ENCODE measurements at places on chromosomes 2 and 18.

DNA sequence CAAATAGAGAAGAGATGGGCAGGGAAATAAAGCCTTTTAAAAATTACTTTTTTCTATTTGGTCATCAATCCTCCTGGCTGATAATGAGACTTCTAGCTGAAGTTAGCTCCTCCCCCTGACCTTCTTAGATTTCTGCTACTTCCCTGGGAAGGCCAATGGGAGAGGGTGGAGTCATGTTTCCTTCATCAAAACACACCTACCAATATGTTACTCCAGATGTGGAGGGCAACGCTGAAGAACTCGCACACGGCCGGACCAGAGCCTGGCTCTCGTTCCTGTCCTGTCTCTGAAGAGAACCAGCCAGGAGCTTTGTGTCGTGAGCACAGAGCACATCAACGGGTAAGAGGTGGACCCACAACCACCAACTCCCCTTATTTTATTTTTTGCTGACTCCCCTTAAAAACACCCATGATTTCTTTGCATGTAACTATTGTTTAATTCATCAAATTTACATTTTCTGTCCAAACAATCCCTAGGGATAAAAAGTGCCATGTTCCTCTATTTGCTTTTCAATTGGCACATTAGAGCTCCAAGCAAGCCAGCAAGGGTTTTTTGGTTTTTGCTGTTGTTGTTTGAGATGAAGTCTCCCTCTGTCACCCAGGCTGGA is 94.9 kb downstream of the ADD2 start:
- no peak for DNase-seq

DNA sequence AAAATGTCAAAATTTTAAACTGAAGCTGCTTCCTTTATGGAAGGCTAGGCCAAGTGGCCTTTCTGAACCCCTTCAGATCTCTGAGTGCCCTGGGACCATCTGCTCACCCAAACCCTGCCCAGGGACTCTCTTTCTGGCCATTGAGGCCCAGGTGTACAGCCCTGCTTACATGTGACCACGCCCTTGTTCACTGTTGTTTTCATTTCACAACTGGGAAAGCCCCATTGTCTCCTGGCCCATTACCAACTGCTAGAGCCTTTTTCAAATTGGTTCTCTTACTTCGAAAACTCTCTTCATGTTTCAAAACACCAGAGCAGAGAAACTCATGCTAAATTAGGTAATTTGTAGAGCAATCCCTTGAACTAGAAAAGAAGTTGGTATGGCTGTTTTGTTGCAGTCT is 219.5 kb upstream of the TANK start:
- DNase-seq: no peak

DNA sequence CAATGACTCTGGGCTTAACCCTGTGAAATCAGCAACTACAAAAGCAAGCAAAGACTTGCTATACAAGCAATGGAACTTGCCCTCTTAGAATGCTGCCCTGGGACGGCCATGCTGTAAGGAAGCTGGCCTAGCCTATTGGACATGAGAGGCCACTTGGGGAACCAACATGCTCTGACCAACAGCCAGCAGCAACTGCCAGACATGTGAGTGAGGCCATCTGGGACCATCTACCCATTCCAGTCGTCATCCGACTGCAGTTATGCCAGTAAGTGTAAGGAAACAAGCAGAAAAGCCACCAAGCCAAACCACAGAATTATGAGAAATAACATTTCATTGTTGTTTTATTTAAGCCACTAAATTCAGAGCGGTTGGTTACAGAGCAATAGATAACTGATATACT is 40.9 kb downstream of the CLASP1 start:
- no peak for DNase-seq

GRCh38 chr2:229530434-229530833 is 183.9 kb downstream of the DNER start:
- no peak for DNase-seq

GRCh38 chr2:218081063-218081462 is 12.0 kb downstream of the RUFY4 start:
- DNase-seq: no peak

DNA sequence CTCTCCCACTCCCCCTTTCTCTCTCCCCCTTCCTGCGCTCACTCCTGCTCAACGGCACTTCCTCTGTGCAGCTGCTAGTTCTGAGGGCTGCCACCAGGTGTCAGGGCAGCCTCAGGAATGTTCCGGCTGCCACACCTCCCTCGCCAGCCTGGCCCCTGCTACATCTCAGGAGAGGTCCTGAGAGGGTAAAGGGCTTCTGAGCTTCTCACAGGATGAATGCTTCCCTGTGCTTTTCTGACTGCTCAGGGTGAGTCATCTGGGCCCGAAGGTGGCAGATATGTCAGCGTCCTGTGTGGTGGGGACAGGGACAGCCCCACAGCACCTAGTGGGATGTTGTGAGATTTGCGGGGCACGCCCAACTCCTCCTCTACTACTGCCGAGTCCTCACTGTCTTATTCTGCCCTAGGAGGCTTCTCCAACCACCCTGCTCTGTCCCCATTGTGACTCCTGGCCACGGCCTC is 49.0 kb downstream of the PLEKHB2 start:
- DNase-seq: peak; percentile 20

DNA sequence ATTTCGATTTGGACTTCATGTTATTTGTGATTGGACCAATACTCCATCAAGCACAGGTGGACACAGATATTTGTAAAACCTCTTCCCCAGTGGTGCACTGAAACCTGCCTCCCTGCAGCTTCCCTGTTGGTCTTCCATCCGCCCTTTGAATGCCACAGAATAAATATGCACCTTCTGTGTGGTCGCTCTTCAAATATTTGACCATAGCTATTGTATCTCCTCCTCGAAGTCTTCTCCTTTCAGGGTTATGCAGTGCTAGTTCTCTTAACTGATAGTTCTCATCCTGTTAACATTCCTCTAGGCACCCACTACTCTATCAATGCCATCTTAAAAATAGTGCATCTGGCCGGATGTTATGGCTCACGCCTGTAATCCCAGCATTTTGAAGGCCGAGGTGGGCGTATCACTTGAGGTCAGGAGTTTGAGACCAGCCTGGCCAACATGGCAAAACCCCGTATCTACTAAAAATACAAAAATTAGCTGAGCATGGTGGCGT is 12.5 kb downstream of the SPATS2L start:
- no peak for DNase-seq

DNA sequence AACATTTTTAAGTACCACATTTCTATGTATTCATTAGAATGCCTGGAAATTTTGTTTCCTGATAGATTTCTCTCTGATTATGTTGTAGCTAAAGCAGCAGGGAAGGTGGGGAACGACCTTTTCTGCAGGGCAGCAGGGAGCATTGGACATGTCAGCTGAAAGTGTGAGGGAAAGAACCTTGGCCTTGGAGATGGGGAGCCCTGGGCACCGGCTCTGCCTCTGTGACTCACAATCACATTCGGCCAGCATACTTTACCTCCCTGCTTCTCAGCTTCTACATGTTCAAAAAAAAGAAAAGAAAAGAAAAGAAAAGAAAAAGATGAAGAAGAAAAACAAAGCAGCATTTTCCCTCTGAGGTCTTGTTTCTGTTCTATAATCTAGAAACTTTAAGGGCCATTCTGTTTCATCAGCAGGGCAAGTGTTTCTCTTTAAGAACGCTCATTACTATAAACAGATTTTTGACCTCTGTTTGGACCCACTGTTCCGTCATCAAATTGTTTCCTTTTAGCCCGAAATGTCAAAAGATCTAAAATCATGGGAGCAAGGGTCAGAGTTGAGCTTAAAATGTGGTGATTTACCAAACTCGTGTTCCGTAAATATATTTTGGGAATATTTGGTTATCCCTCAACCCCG is 27.9 kb downstream of the SETBP1 start:
- peak; percentile 41 for DNase-seq

- DNase-seq: no peak
Observed at GRCh38 chr2:160606341-160606740, 112.7 kb upstream of the RBMS1 start.

DNA sequence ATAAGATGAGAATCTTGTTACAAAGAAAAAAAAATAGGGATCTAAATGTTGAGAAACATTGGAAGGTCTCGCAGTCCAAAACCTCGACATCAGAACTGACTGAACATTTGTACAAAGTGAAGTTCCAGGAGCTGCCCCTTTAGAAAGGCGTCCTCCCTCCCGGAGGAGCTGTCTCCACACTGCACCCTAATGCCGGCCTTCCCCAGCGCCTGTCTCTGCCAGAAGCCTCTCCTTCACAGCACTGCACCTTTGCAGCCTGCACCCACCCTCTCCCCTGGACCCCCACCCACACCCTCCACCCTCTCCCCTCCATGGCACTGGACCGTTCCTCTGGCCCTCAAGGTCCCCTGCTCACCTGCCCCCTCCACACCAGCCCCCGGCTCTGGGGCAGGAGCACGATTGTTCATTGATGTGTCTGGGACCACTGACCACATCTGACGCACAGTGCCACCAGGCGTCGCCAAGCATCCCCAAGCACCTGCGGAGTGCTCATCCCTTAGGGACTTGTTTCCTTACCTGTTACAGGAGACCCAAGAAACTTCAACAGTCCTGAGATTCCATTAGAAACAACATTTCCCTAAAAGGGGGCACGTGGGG is 90.3 kb upstream of the SNTG2 start:
- no peak for DNase-seq

DNA sequence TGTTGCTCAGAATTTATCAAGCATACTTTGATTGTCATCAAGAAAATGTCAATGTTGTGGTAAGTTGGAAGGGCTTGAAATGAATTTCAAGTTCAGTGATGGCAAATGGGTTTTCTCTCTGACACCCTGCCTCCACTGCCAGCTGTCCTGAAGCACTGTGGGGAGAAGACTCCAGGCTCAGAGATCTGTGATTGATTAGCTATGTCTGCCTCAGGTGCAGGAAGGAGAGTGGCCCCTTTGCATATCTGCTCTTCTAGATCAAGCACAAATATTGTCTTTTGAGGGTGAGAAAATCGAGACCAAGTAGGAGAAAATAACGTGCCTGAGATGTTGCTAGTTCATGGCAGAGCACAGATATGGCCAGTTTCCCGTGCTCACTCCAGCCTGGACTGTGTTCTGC is 178.8 kb upstream of the GLI2 start:
- DNase-seq: no peak

DNA sequence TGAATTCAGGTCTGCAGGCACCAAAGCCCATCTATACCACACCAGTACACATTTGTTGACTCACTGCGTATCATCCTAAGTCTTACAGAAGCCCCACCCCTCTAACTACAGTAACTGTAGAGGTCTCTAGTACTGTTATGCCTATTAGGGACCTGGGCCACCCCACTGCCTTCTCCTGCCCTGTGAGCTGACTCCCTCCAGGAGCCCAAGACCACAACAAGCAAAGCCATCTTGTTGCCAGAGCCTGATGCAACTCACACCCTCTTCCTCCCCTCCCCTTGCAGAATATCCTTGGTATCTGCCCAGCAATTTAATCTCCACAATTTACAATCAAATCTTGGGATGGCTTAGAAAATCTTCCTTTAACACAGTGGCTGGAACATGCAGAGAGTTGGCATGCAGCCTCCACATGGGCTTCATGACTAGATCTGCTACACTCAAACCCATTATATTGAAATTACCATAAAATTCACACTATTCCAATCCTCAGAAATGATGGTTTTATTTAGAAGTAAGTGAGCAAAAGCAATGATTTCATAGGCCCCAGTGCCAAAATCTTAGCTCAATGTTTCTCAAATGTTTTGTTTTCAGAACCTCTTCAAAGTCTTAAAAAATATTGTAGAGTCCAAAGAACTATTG is 17.7 kb upstream of the CYP1B1 start:
- no peak for DNase-seq

All from mucosa of gallbladder (tissue), 1 donor.